Activated effector memory CD4-positive, alpha-beta T cell treated with anti-CD3 and anti-CD28 coated beads, Interleukin-2, amount 50 U/mL, for 16 hours (primary cell): ENCODE measurements at places on chromosomes 12 and 14.
A peak's percentile ranks its signal among the peaks of the same experiment; 100 is the strongest.

- DNase-seq = peak; percentile 28
Observed at GRCh38 chr12:110345176-110345661, 58.3 kb downstream of the ANAPC7 start.

- DNase-seq = no peak
Observed at GRCh38 chr12:48712209-48712608, 4.3 kb downstream of the CCNT1 start.

GRCh38 chr14:103008768-103009357, 48.5 kb downstream of the CDC42BPB start:
- no peak for DNase-seq

GRCh38 chr12:45268672-45269411, 52.9 kb downstream of the ANO6 start:
- DNase-seq = no peak

DNA sequence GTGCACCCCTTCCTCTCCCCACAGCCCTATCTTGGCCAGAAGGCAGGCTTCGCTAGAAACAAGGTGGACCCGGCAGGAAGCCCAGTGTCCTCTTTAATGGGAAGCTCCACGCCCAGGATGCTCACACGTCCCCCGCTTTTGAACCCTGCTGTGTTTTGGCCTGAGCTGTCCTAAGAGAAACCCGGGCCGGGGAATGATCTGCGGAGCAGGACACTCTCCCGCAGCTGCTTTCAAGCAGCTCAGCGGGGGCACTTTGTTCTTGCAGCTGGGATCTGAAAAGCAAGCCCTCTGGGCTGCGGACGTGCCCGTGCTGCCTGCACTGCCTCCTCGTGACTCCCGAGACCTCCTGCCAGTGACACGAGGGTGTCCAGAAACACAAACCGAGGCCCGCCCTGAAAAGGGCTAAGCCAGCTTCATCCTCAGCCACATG, 30.0 kb downstream of the SCARB1 start:
- DNase-seq = no peak

- DNase-seq = no peak
Observed at GRCh38 chr12:92457458-92458180, 245.2 kb upstream of the PLEKHG7 start.

DNA sequence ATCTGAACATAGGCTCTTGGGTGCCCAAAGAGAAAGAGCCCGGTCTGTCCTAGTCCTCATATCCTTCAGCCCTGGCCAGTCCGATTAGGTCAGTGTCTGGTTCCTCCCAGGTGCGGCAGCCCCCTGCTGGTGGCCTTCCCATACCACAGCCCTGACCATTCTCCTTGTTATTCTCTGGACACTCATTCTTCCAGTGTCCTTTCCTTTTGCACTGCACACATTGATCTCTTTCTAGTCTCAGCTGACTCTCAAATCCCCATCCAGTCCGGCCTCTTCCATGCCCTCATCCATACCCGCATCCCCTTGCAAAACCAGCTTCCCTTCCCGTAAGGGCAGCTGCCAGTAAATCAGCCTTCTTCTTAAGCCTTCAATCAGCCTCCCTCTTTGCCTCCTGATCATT, 1316.3 kb downstream of the TMEM121 start:
- no peak for DNase-seq

- no peak for DNase-seq
Observed at GRCh38 chr12:22494319-22494718, 50.0 kb downstream of the C2CD5 start.

GRCh38 chr12:24778486-24779304, 170.2 kb downstream of the BCAT1 start:
- DNase-seq = no peak

- DNase-seq = no peak
Observed at GRCh38 chr12:23556661-23557060, 392.8 kb downstream of the SOX5 start.

- no peak for DNase-seq
Observed at GRCh38 chr12:130347588-130347987, 9.9 kb downstream of the PIWIL1 start.

GRCh38 chr14:45253754-45254310, 830 bp upstream of the MIS18BP1 start:
- DNase-seq = peak; percentile 63

DNA sequence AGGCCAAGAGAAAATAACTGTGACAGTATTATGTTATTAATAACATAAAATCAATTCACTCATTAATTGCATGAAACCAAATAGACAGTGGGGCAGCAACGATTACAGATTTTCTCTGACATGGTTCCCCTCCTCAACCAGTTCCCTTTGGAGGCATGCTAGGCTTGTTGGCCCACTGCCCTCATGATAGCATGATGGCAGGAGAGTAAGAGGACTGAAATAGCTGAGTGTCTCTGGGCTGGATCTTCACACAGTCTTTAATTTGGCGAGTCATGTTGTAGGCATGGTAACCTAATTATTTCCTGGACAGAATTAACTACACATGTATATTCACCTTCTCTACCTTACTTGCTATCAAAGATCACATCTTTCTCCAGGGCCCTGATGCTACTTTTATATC, 266.2 kb upstream of the PELI2 start:
- DNase-seq = no peak
